GM12878 (cell line): ENCODE measurements at places on chromosomes 3 and 15.

- no peaks in the 10 kb centered on the region for H3K27me3 ChIP-seq
- H3K27ac ChIP-seq: no peak overlapping the region
- no peak overlapping the region for H3K4me3 ChIP-seq
- no peaks in the 10 kb centered on the region for H3K4me1 ChIP-seq
Measured at GRCh38 chr3:180700941-180701340, 21.7 kb upstream of the CCDC39 start.

DNA sequence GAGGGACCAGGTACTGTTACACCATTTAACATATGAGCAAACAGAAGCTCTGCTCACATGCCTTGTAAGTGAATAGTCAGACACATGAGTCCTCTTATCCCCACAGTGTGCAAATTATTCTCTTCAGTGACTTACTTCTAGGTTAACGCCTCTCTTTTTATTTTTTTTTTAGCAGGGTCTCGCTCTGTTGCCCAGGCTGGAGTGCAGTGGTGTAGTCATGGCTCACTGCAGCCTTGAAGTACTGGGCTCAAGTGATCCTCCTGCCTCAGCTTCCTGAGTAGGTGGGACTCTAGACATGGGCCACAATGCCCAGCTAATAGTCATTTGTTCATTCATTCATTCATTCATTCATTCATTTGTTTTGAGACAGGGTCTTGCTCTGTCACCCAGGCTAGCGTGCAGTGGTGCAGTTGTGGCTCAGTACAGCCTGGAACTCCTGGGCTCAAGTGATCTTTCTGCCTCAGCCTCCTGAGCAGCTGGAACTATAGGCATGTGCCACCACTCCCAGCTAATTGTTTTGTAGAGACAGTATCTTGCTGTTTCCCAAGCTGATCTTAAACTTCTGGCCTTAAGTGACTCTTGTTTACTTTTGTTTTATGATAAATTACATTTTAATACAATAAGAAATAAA is 94.7 kb downstream of the LRRC28 start:
- H3K36me3 ChIP-seq: no peaks in the 10 kb centered on the region
- peaks cover 16% of the 10 kb centered on the region for H3K4me1 ChIP-seq
- no peak overlapping the region for H3K27ac ChIP-seq
- H3K4me3 ChIP-seq: no peak overlapping the region

DNA sequence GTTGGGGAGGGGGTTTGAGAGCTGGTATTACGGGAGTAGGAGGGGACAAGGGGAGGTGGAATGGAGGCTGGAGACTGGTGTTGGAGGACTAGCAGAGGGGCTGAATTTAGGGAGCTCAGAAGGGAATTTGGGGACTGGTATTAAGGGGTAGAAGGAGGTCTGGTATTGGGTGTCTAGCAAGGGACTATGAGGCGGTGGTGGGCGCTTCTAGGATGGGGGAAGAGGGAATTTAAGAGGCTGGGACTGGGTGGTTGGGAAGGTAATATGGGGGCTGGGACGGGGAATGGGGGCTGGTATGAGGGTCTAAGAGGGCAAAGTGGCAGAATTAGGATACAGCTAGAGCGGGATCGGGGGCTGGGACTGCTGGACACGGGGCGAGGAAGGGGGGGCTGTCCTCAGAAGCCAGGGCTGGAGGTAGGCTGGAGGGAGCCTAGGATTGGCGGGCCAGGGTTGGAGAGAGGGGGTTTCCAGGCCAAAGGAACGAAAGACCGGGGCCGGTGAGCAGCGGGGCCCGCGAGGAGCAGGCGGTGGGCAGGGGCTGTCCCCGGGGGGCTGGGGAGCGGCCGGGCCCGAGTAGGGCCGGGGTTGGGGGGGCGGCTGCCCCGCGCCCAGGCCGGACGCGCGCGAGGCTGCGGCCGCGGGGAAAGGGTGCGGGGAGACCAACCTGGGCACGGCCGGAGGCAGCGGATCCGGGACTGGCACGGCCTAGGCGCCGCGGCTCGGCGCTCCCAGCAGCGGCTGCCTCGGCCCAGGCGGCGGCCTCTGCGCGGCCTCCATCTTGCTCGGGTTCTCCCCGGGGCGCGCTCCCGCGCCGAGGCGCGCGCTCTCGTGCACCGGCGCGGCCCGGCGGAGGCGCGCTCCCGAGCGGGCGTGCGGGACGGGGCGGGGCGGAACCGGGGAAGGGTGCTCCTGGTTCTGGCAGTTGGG is at the start of gene LHFPL4:
Gene LHFPL4, minus strand, starts transcription at position 802 of the 927 bp plus-strand sequence. CDS start 1,143 bp downstream, outside the sequence.
- H3K36me3 ChIP-seq: no peaks in the 10 kb centered on the region
- no peak within 1 kb of the TSS for H3K27ac ChIP-seq
- H3K4me3 ChIP-seq: no peak within 1 kb of the TSS

DNA sequence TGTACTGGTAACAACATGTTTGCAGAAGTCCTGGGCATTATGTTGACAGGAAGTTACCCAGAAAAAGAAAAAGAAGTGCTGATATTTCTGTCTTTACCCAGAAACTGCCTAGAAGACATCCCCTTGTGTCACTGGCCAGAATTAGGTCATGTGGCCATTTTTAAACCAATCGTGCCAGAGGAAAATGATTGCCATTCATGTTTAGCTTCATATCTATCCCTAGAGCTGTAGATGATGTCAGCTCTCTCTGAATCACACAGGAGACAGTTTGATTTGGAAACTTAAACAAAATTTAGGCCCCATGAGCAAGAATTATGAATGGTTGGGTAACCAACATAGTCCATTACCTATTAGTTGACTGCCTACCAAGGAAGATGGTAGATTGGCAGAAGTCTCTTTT is 8.9 kb upstream of the PLOD2 start:
- H3K4me1 ChIP-seq: no peaks in the 10 kb centered on the region
- no peaks in the 10 kb centered on the region for H3K27me3 ChIP-seq
- H3K36me3 ChIP-seq: no peaks in the 10 kb centered on the region
- no peak for DNase-seq
- no peak overlapping the region for H3K27ac ChIP-seq
